Memory B cell (primary cell): ENCODE measurements at places on chromosomes 1 and 21.

DNA sequence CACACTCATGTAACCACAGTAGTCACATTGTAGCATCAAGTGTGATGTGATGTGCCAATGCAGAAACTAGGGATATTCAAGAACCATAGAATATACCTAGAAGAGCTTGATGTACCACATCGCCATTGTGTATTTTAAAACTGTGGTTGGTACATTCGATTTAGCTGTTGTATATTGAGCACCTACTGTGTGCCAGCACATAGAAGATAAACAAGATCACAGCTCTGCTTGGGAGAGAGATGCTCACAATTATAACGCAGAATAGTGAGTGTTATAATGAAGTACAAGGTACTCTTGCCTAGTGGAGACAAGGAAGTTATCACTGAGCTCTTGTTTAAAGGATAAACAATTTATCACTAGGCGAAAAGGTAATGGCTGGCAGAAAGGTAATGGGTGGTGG lies 4.7 kb downstream of the BTF3L4 start:
- DNase-seq, result no peak

GRCh38 chr1:53580739-53581475 lies 121.7 kb downstream of the DMRTB1 start:
- no peak for DNase-seq

DNA sequence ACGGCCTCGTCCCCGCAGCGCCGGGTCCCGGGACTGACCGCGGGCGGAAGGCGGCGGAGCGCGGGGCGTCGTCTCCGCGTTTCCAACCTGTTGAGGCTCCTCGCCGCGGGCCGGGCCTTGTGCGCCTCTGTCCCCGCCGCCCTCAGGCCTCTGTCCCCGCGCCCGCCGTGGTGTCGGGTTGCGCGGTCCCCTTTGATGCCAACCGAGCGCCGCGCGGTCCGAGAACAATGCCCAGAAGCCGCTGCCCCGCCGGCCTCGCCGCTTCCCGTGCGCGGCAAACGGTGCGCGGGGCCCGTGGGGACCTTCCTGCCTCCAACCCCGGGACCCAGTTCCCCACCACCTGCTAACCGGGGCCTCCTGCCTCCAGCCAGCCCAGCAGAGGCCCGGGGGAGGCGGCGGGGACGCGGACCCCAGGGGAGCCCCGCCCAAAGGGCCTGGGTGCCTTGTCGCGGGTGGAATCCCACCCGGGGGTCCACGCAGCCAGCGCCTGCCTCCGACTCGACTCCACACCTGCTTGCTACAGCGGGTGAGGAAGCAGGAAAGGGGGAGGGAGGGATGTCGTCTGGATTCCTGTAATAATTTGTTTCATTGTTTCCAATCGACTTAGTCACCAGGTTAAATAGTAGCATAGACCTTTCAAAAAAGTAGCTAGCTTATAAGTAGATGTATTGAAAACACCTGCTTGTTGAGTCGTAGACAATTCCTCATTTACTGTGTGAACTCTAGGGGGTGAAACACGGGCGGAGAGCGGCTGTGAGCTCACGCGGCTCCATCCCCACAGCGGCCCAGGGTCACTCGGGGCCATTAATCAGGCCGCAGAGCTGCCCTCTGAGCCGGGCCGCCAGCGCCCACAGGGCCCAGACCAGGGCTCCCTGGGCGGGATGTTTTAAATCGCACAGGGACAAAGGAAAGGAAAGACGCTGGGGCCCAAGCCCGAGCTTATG lies 1.1 kb downstream of the COL18A1 start:
- DNase-seq, result no peak

- no peak for DNase-seq
Observed at GRCh38 chr1:97143236-97143882, 421.8 kb downstream of the PTBP2 start.

DNA sequence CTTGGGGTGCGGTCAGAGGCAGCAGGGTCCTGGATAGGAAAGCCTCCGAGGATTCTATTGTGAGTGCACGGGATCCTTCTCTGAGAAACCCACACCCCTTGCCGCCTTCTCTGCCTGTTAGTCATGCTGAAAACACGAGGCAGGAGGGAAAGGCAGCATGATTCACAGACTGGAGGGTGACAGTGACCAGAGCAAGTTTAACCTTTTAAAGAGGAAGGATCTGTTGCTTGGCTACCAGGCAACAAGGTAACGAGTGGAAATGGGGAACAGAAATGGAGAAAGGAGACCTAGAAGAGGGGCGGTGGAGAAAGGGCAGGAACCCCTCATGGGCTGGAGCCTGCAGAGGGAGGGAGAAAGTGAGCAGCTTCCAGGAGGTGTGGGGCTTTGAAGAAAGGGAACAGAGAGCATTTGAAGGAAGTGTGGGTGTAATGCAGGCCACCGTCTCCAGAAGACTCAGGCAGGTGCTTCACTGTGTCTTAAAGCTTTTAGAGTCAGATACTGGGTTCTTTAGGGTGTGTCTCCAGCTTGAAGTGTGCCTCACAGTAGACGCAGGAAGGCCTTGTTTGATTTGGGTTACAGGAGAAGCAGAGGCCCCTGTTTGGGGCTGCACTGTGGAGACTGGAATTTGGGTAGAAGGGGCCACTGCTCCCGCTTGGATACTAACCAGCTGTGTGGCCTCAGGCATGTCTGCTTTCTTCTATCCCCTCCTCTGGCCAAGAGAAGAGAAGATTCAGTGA lies 19.1 kb downstream of the OPTC start:
- no peak for DNase-seq

DNA sequence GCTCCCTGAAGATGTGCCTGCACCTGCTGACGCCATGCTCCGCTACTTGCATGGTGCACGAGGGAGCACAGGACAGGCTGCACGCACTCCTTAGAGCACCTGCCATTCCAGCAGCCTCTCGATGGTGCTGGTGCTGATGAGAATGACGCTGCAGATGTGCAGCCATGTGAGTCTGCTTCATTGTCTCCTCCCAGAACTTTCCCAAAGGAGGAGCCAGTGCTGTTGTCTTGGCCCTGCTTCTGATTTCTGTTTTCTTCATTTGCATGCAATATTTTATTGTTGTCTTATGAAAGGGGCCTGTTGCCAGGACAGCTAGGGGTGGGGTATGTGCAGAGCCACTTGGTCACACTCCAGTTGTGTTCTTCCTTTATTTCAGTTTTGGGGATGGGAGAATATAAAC lies 70.1 kb downstream of the PCBP3 start:
- DNase-seq, result no peak

- DNase-seq, result no peak
Observed at GRCh38 chr1:108830119-108831008, 26.5 kb downstream of the AKNAD1 start.

DNA sequence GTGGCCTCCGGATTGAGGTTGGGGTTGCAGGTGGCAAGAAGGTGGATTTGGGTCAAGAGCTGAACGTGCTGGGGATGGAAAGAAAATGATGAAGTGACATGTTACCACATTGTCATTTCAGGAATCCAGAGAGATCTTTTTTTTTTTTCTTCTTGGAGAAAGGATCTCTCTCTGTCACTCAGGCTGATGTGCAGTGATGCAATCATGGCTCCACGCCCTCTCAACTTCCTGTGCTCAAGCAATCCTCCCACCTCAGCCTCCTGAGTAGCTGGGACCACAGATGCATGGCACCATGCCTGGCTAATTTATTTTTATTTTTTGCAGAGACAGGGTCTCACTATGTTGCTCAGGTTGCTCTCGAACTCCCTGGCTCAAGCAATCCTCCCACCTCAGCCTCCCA lies 80.6 kb downstream of the GON4L start:
- no peak for DNase-seq

- DNase-seq, result no peak
Observed at GRCh38 chr1:204733869-204734596, 48.5 kb upstream of the LRRN2 start.

GRCh38 chr1:46030074-46030870 lies 102.2 kb downstream of the PIK3R3 start:
- DNase-seq, result no peak

DNA sequence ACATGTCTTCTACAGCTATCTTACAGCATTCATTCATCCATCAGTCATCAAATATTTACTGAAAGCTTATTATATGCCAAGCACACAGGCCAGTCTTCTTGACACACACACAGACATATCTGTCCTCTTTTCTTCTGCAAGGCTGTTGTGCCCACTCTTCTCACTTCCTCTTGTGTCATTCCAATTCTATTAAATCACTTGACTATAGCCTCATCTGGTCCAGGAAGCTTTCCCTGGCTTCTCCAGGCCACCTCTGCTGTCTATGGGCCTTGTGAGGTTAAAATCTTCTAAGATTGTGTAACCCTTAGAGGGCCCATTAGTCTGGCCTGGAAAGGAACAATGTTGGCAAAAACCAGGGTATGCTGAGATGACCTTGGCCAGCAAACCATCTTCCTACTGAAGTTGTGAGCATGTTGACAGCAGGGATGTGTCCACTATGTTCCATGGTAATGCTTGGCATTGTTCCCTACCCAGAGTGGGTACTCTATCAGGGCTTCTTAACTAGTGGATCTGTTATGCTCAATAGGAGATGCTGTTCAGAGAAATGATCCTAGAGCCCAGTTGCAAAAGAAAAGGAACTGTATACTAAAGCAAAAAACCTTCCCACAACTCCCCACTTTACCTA lies 5.3 kb downstream of the TRAF3IP3 start:
- DNase-seq, result no peak

GRCh38 chr1:119733754-119734153 lies 22.0 kb downstream of the PHGDH start:
- no peak for DNase-seq

GRCh38 chr21:35336534-35336933 lies 287.4 kb upstream of the RUNX1 start:
- no peak for DNase-seq

DNA sequence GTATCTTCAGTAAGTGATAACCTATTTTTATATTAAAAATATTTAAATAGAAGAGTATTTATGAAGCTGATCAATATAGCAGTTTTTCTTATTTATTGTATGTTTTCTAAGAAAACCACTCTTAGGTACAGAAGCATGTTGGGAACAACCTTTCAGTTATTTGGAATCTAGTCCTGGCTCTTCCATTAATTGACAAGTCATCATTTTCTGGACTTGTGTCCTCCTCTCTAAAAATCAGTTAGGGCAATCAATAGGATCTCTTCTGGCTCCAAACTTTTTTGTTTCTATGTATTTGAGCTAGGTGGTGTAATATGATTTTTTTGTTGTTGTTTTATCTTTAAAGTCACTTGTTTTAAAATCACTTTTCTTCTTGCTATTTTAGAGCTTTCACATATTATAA lies 57.0 kb downstream of the ABCD3 start:
- no peak for DNase-seq

- DNase-seq, result peak; percentile 30
Observed at GRCh38 chr1:115138973-115139372, 49.7 kb upstream of the TSPAN2 start.

GRCh38 chr1:2044510-2045319 lies 5.5 kb upstream of the PRKCZ start:
- peak; percentile 95 for DNase-seq

GRCh38 chr21:28747464-28747863 lies 245.2 kb downstream of the LTN1 start:
- no peak for DNase-seq

- no peak for DNase-seq
Observed at GRCh38 chr1:199242601-199243000, 603.8 kb downstream of the PTPRC start.

GRCh38 chr1:11052839-11053757 lies 6.1 kb upstream of the MASP2 start:
- DNase-seq, result no peak

- no peak for DNase-seq
Observed at GRCh38 chr1:65432918-65433317, 12.4 kb downstream of the LEPR start.

- DNase-seq, result no peak
Observed at GRCh38 chr1:198534548-198535418, 5.7 kb downstream of the ATP6V1G3 start.

- DNase-seq, result no peak
Observed at GRCh38 chr1:7264101-7264500, 478.8 kb downstream of the CAMTA1 start.

DNA sequence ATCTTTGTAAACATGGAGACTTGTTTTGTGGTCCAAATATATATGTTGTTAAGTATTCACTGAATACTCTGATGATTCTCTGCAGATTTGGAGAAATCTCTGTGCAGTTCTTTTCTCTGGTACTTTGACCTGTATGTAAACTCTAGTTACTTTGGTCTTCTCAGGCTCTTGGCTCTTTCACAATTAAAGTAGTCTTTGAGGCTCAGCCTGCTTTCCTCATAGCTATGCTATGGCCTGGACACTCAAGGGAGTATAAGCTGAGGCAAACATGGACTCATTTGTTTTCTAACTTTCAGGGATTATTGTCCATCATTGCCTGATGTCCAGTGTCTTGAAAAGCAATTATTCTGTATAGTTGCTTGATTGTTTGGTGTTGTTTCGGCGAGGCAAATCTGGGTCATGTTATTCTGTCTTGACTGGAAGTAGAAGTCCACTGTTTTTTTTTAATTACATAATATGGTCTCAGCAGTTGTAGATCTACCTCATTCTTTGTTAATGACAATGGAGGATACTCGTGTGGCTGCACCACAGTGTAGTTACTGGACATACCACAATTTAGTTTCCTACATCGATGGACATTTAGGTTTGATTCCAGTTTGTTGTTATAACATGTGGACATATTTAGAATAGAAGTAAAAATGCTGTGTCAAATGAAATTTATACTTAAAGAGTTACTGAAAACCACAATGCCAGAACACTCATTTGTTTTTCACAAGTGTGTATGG lies 9.2 kb downstream of the PTBP2 start:
- no peak for DNase-seq

GRCh38 chr1:187151555-187151954 lies 322.8 kb downstream of the PLA2G4A start:
- no peak for DNase-seq

DNA sequence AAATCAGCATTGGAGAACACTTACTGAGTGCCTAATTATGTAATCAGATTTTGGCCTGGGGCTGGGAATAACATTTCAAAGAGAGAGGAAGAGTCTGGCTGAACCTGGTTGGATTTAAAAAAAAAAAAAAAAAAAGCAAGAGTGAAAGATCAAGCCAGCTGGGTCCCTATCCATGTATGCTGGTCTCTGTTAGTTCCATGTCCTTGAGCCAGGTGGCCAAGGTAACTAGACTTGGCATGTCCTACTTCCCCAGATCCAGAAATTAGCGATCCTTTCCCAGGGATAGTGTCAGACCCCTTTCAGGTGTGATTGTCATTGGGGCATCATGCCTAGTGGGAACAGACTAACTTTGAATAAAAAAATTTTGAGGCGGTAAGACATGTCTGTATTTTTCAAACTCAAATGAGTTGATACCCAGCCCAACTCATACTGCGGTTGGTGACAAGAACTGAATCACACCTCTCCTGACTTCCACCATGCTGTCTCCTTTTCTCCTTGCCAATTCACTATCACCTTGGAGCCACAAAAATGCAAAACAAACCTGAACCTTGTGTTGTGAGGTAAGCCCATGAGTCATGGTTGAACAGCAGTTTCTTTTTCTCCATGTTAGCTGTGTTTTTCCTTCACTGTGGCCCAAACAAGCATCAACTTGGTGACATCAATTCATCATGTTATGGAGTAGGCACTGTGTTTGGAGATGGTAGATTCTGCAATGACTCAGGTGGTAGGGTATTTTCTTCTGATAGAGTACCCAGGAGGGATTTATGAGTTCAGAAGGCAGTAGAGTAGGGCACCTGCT lies 24.5 kb upstream of the PPP2R5A start:
- no peak for DNase-seq
